ENCODE measurements at places on chromosomes 2 and 18. TPM values are rescaled to one million over a fixed set of nuclear protein-coding genes. Genes with fewer than 3 reads are reported as not detected.

DNA sequence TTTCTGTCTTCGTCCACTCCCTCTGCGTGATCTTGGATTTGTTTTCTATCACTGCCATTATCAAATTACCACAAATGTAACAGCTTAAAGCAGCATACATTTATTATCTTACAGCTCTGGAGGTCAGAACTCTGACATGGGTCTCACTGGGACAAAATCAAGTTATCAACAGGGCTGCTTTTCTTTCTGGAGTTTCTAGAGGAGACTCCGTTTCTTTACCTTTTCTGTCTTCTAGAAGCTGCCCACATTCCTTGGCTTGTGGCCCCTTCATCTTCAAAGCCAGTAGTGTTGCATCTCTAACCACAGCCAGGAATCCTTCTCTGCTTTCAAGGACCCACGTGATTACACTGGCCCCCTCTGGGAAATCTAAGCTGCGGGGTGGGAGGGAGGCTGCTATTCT, 21.9 kb upstream of the TET3 start:
- DNase-seq: no peak

GRCh38 chr18:3595369-3596273, 145.6 kb downstream of the TGIF1 start:
- peak; percentile 67 for DNase-seq

DNA sequence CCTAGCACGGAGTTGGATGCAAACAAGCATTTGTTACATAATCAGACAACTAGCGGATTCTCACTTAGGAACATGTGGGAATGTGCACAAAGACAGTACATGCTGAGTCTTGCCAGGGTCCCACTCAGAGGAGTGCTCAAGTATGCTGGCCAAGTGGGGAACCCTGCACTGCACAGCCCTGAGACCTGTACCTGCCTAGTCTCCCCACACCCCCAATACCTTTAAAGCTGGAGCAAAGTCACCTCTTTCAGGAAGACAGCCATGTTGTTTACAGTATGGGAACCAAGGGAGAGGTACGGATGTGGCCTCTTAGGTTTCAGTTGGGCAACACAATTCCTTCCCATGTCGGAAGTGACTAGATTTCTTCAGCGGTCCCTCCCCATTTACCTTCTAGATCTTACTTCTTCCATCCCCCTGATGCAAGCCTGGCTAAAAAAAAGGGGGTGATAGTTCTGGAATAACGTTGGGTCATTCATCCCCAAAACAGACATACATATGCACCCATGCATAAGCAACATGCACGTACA, 10.7 kb downstream of the CXCR1 start:
- DNase-seq: no peak

Gene FIGLA
- total RNA-seq: not detected

Gene NPHP1
- 3.2 TPM for total RNA-seq

DNA sequence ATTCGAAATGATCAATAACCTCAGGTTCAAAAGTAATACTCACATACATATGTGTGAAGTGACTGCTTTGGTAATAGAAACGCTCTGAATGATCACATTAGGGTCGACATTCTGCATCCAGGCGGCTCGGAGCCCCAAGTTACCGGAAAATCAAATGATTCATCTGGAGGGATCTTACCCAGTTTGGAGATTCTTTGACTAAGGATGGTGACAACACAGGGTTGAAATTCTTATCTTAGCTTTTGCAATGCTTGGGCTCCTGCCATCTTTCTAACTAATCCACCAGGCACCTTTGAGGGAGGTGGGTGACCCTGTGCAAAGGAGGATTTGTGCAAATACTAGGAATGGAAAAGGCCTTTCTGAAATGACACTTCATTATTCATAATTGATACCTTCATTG, 10.8 kb downstream of the GBX2 start:
- no peak for DNase-seq

Gene SP140
- total RNA-seq: 0.49 TPM

GRCh38 chr2:239293775-239294430, 106.9 kb downstream of the HDAC4 start:
- DNase-seq: no peak

Gene EFHD1
- total RNA-seq: 2.7 TPM

Gene ANKRD30BL
- 1.4 TPM for total RNA-seq

DNA sequence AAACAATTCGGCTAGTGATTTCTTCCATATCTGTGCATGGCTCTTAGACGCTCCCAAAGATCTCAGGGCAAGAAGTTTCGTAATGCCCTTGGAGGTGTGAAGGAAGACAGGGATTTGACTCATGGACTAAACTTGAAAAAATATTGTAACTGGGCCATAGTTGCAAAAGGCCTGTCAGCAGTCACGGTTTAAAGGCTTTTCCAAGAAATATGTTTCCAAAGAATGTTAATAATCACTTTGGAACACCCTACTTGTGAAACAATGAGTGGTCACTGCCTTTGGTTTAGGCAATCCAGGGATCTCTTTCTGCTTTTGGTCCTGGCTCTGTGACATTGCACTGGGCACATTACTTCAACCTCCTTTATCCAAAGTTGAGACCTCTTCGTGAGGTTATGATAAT, 102.5 kb upstream of the RASGRP3 start:
- no peak for DNase-seq

Gene IL1RL2
- 6.3 TPM for total RNA-seq

- no peak for DNase-seq
These were observed 85.1 kb downstream of the CTAGE1 start for GRCh38 chr18:22332590-22332989.

Gene EMX1
- not detected for total RNA-seq

Gene OSBPL1A
- 34.8 TPM for total RNA-seq

DNA sequence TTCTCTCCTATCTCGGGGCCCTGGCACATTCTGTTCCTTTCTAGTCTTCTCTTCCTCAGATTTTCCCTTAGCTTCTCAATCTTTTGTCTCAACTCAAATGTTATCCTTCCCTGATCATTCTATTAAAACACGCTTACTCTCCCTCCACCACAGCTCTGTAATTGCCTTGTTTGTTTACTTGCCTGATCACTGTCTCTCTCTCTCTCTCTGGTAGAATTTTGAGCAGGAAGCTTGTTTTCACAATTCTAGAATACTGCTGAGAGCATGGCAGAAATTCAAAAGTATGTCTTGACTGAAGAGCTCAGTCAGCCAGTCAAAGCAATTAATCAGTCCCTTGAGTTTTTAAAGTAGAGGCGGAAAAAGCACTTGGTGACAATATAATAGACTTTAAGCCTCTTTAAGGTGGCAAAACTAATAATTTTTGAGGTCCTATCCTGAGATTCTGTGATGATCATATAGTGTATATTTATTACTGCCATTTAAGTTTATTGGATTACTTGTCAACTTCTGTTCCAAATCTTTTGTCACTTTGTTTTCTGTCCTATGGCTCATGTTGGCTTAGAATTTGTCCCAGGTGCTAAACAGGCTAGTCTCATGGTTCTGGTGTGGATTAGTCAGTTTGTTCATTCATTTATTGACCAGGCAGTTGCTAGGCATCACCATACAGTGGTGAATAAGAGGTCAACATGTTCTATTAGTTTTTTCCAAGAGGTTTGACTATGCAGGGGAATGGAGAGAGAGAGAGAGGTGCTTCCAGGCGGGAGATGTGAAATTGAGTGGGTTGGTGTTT, 2.3 kb downstream of the PSMD1 start:
- DNase-seq: no peak

- DNase-seq: peak; percentile 5
These were observed 1661.9 kb upstream of the PIK3C3 start for GRCh38 chr18:40292985-40293710.

Gene DYNC2LI1
- total RNA-seq: 32.4 TPM

- DNase-seq: no peak
These were observed 149.4 kb upstream of the EPAS1 start for GRCh38 chr2:46147626-46148368.

- no peak for DNase-seq
These were observed 33.3 kb downstream of the NEMP2 start for GRCh38 chr2:190501231-190501630.

- DNase-seq: no peak
These were observed 13.1 kb downstream of the ASPRV1 start for GRCh38 chr2:69948032-69948962.

GRCh38 chr18:78884502-78884901, 95.1 kb upstream of the SALL3 start:
- DNase-seq: no peak

- DNase-seq: no peak
These were observed 109.4 kb upstream of the TMEM200C start for GRCh38 chr18:6004683-6005082.

Gene MC2R
- not detected for total RNA-seq

- no peak for DNase-seq
These were observed 47.7 kb downstream of the PLCL1 start for GRCh38 chr2:197852108-197852507.

- DNase-seq: peak; percentile 34
These were observed 218.7 kb downstream of the HNMT start for GRCh38 chr2:138182937-138183312.

GRCh38 chr2:240586919-240587800, 626 bp downstream of the CAPN10 start:
- no peak for DNase-seq

GRCh38 chr2:221943076-221943810, 355.6 kb downstream of the PAX3 start:
- DNase-seq: no peak

DNA sequence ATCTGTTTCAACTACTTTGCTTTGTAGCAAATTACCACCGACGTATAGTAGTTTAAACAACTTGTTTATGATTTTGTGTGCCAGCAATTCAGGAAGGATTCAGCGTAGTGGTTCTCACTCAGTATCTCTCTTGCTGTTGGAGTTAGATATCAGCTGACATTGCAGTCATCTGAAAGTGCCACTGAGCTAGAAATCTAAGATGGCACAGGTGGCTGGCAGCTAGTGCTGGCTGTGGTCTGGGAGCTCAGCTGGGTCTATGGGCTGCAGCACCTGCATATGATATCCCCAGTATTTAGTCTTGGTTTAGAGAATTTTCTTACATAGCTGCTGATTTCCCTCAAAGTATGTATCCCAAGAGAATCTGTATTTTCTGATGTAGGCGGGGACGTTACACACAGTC, 235.6 kb downstream of the SCG2 start:
- no peak for DNase-seq

DNA sequence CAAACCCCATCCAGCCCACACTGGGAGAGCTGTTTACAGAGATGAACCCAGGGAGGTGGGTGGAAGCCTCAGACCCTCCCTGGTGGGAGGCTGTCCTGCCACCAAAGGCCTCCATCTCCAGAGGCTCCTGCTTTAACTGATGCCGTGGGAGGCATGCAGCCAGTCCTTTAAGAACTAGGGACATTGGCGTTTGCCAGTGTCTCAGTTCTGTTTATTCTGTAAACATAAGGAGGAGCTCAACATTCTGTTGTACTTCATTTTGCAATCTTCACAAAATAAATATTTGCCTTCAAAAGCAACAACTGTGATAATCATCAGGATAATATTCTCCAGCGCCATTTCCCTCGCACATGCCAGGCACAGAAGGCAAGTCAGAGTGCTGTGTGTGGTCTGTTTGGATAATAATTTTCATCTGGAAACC, 6.8 kb downstream of the EDAR start:
- DNase-seq: no peak

- DNase-seq: no peak
These were observed 92.0 kb upstream of the CYP1B1 start for GRCh38 chr2:38167968-38168350.

Gene MC5R
- not detected for total RNA-seq

GRCh38 chr18:45765796-45766195, 41.8 kb downstream of the SLC14A1 start:
- no peak for DNase-seq

DNA sequence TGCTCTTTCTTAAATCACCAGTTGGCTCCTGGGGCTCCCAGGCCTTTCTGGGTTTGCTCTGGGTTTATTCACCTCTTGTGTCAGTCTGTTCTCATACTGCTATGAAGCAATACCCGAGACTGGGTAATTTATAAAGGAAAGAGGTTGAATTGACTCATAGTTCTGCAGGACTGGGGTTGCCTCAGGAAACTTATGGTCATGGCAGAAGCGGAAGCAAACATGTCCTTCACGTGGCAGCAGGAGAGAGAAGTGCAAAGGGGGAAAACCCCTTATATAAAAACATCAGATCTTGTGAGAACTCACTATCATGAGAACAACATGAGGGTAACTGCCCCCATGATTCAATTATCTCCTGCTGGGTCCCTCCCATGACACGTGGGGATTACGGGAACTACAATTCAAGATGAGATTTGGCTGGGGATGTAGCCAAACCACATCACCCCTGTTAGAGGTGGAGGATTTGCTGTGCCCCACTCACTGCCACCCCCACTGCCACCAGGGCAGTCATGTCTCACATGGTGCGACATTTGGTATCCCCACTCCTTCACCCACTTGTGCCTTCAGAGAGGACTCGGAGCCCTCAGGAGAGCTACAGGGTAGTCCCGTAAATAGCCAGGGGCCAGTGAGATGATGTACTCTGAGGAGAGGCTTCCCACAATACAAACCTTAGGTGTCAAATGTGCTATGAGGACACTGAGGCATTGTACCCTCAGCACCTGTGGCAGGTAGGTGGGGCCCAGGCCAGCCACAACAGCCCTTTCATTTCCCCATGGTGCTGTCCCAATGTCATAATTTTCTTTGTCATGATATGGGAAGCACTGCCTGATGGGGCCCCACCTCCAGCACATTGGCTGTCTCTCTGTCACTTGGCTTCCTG, 35.7 kb downstream of the CDC42EP3 start:
- DNase-seq: no peak

GRCh38 chr2:180412219-180412618, 405.1 kb upstream of the CWC22 start:
- no peak for DNase-seq

DNA sequence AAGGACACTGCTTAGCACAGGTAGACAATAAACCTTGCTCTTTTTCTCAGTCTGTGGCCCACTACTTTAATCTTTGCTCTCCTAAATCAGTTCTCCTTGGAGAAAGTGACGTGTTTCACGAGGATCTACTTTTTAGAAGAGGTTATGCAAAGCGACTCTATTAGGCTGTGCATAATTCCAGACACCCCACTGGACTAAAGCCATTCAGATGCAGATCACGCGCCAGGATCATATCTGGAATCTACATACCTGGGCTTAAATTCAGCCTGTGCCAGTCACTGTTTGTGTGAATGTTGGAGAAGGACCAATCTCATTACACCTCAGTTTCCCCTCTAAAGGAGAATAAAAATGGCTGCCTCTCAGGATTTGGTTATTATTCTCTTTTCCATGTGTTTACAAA, 413.0 kb upstream of the MYT1L start:
- no peak for DNase-seq

Gene PPP1R1C
- 0.59 TPM for total RNA-seq

DNA sequence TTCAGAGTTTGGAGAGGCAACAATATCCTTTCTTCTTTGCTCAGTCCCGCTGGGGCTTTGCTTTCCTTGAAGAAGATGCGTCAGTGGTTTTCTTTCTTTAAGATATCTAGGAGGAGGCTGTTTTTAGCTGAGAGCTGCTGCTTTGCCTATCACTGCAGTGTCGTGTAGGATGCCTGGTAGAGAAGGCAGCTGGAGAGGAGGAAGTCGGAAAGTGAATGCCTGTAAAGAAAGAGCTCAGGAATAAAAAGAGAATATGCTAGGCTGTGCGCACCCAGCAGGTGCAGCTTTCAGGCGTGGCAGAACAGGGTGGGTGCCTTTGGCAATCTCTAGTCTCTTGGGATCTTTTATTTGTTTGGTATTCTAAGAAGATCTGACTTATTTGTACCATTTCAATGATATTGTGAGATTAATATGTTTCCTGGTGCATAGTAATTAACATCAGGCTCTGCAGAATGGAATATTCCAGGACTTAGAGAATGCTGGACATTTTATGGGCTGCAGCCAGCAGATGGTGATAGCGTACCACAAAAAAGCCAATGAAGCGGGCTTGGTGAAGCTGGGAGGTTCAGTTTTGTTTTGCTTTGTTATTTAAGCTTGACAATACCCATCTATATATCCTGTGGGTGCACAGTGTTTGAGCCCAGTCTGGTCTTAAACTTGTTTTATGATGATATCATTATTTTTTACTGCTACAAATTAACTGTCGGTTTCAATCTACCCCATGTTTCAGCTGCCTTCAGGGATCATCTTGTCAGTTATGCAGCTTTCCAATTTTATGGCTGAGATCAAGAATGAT, 34.9 kb downstream of the CAVIN2 start:
- peak; percentile 87 for DNase-seq
